ENCODE measurements at places on chromosomes 7 and 10.

DNA sequence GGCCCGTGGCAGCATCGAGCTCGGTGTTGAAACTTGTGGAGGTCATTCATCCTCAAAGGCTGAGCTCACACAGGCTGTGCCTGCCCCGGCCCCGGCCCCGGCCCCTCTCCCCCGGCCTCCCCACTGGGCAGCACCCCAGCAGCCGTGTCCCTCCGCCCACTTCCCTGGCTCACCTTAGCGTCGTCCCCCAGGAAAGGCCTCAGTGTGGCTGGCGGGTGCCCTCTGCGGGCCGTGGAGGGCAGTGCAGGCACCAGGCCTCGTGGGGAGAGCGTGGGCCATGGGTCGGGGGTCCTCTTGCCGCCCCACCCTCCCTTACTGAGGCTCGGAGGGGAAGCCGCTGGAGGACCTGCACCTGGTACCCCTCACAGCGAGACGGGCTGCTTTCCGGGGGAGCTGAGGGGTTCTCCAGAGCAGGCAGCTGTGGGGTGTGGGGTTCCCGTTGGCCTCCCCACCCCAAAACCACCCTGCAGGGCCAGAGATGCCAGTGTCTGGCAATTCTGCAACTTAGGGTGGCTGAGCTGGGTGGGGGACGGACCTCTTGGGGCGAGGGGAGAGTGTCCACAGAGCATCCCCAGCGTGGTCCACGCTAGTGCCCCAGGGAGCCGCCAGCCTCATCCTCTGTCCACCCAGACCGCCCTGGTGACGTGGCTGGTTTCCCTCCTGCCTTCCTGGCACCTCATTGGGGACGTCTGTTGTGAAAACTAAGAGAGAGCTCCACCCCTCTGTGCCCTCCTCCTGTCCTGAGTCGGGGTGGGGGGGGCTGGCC, 44.2 kb upstream of the DPYSL4 start:
- no peak for DNase-seq

GRCh38 chr10:92387289-92387940, 96.4 kb downstream of the MARCHF5 start:
- DNase-seq = no peak

- DNase-seq = no peak
Measured at GRCh38 chr7:24284699-24285506, 913 bp downstream of the NPY start.

DNA sequence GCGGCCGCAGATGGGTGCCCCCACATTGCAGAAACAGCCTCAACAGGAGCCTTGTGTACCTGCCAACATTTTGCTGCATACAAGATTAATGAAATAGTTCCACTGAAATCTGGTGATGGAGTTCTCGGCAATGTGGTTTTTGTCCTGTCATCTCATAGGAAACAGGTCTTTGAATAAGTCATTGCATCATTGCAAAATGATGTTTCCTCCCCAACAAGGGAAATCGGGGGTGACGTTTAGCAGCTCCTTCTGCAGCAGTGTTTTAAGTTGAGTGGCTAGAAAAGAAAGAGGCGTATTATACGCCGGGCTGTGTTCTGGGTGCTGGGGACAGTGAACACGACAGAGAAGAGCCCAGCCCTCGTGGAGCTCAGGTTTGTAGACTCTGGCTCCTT, 177.0 kb downstream of the PRKAG2 start:
- DNase-seq = no peak

GRCh38 chr10:96714031-96714590, 6.2 kb downstream of the PIK3AP1 start:
- DNase-seq = no peak
